ENCODE measurements at places on chromosomes 11 and 22.

- no peak for DNase-seq
Measured at GRCh38 chr11:113934761-113935160, 30.2 kb downstream of the HTR3B start.

- DNase-seq: no peak
Measured at GRCh38 chr11:119712459-119713358, 16.3 kb downstream of the NECTIN1 start.

DNA sequence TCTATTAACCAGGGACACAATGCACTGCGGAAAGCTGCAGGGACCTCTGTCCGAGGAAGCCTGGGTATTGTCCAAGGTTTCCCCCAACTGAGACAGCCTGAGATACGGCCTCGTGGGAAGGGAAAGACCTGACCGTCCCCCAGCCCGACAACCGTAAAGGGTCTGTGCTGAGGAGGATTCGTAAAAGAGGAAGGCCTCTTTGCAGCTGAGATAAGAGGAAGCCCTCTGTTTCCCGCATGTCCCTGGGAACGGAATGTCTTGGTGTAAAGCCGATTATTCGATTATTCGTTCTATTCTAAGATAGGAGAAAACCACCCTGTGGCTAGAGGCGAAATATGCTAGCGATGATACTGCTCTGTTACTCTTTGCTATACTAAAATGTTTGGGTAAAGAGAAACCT, 5.2 kb downstream of the BET1L start:
- DNase-seq: no peak

GRCh38 chr11:100793525-100793924, 106.4 kb downstream of the ARHGAP42 start:
- DNase-seq: peak; percentile 35

- DNase-seq: peak; percentile 49
Measured at GRCh38 chr11:74849525-74850391, 99.1 kb downstream of the XRRA1 start.

- DNase-seq: peak; percentile 34
Measured at GRCh38 chr11:128776424-128777284, 82.8 kb downstream of the FLI1 start.

GRCh38 chr11:17649261-17649660, 70.1 kb upstream of the MYOD1 start:
- no peak for DNase-seq

DNA sequence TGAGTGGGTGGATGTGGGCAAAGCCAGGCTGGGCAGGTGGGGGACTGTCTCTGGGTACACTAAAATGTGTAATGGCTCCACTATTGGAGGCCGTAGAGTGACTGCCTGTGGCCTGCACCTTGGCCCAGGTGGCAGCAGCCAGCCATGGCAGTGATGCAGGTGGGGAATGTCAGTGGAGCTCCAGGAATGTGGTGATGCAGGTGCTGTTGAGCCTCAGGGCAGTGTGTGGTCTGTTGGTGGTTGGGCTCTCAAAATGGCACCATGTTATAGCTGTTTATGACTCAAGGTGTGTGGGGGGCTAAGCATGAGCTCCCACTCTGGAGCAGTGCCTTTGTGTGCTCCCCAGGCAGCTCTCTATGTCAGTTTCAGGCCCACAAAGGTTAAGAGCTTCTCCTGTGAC, 40.2 kb upstream of the CCDC90B start:
- no peak for DNase-seq

- peak; percentile 40 for DNase-seq
Measured at GRCh38 chr11:72782081-72782920, 11.5 kb downstream of the STARD10 start.

DNA sequence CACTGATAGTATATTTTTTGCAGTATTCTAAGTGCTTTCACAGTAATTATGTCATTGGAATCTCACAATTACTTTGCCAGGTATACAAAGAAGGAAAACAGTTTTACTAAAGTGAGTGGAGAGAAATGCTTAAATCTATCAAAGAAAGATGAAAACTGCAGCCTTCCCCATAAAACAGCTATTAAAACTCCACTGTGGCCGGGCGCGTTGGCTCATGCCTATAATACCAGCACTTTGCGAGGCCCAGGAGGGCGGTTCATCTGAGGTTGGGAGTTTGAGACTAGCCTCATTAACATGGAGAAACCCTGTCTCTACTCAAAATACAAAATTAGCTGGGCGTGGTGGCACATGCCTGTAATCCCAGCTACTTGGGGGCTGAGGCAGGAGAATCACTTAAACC, 19.1 kb downstream of the OR51E1 start:
- no peak for DNase-seq

- no peak for DNase-seq
Measured at GRCh38 chr22:27173530-27173929, 516.1 kb downstream of the MIAT start.

- DNase-seq: peak; percentile 61
Measured at GRCh38 chr22:31139866-31140716, at the start of gene PLA2G3. PLA2G3 (minus strand) TSS chr22:31140508; CDS start chr22:31140354, 154 bp downstream.

- no peak for DNase-seq
Measured at GRCh38 chr11:123406441-123407129, 23.5 kb upstream of the GRAMD1B start.

- DNase-seq: peak; percentile 85
Measured at GRCh38 chr22:40782521-40782920, 36.6 kb downstream of the SLC25A17 start.

DNA sequence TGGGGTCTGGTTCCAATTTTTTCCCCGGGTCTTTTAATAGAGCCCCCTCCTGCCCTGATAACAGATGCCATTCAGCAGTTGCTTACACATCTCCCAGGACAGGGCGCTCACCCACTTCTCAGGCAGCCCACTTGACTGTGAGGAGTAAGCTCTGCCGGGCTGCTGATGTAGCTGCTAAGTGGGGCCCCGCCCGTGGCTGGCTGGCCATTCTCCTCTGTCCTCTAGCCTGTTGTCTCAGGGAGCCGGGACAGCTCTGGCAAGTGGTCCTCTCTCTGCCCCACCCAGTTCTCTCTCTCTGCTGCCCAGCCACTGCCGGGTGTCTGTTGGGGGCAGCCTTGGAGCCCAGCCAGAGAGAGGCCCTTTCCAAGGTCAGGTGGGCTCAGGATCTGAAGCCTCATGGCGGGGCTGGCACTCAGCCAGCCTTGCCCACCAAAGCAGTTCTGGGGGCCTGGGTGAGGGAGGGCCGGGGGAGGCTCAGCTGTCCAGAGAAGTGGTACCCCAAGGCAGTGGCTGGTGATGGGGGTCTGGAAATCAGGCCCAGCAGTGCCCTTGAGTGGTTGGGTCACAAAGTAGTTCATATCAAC, 8.9 kb downstream of the KCNJ4 start:
- DNase-seq: no peak

- DNase-seq: no peak
Measured at GRCh38 chr11:12794576-12795230, 120.5 kb downstream of the TEAD1 start.

- DNase-seq: no peak
Measured at GRCh38 chr11:95293116-95293515, 62.1 kb upstream of the SESN3 start.

DNA sequence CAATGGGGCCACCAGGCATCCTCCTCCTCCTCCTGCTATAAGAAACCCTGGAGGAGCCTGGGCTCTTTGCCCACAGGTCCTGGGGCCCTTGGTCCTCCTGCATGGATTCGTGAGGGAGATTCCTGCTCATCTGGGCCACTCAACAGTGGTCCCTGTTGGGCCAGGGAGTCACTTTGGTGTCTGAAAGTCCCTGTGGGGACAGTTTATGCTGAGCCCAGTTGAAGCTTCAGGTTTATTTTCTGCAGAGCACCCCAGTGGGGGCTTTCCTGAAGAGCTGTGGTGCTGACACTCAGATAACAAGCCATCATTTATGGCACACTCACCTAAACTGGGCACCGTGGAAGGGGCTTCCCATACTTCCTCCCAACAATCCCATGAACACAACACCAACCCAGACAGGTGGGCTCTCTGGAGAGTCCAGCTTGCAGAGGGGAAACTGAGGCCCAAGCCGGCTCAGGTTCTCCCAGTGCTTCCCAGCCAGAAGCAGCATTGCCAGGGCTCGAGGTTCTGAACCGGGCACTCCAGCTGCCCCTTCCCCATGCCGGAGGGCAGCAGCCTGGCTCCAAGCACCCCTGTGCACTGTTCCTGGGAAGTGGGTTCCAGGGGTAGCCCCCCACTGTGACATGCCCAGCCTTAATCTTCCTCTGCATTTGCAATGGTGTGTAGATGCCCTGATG, 91.3 kb downstream of the MYEOV start:
- no peak for DNase-seq

DNA sequence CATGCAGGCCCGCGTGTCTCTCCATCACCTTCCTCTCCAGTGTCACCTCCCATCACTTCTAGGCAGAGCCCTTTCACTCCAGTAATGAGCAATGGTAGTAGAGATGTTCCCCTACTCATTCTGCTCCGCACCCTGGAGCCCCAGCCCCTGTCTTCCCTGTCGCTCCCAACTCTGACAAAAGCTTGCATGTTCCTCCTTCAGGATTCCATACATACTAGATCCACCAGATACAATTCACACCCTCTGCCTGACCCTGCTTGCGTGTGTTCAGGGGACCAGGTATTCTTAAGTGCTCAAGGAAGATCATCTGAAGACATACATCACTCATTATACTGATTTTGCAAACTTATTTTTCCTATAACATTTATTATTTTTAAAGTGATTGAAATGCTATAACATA, 222.7 kb downstream of the SNX19 start:
- DNase-seq: no peak

- no peak for DNase-seq
Measured at GRCh38 chr11:97610854-97611253, 1221.0 kb downstream of the JRKL start.

GRCh38 chr22:30933457-30933856, 35.1 kb downstream of the MORC2 start:
- DNase-seq: no peak

GRCh38 chr11:120859552-120860295, 164.2 kb upstream of the TBCEL start:
- DNase-seq: no peak
